ENCODE measurements at places on chromosomes 4 and X. TPM values are rescaled to one million over a fixed set of nuclear protein-coding genes. Genes with fewer than 3 reads are reported as not detected.
A peak's percentile ranks its signal among the peaks of the same experiment; 100 is the strongest.

- H3K4me1 ChIP-seq, result no peaks in the 10 kb centered on the region
- H3K4me3 ChIP-seq, result no peak overlapping the region
- H3K36me3 ChIP-seq, result no peaks in the 10 kb centered on the region
- DNase-seq, result no peak
- H3K27ac ChIP-seq, result no peak overlapping the region
- no peaks in the 10 kb centered on the region for H3K27me3 ChIP-seq
Observed at GRCh38 chr4:159779716-159780115, 676.8 kb downstream of the RAPGEF2 start.

DNA sequence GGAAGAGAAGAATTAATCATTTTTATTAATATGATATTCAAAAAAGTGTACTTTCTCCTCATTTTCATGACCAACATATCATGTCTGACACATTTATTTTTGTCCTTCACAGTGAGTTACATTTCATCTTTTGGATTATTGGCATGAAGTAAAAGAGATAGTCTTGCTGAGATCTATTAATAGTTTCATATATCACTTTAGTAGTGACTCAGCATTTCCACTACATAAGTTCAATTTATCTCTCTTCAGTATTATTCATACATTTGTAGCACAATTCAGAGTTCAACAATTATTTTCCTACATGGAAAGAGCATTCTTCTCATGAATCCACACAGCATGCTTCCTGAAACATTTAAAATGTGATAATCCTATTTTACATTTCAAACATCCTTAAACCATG is 1461.1 kb downstream of the TECRL start:
- H3K27me3 ChIP-seq, result no peaks in the 10 kb centered on the region
- no peak overlapping the region for H3K27ac ChIP-seq
- no peaks in the 10 kb centered on the region for H3K4me1 ChIP-seq
- H3K4me3 ChIP-seq, result no peak overlapping the region
- H3K36me3 ChIP-seq, result no peaks in the 10 kb centered on the region
- DNase-seq, result no peak

The NOA1 gene
- total RNA-seq, result 23.0 TPM

DNA sequence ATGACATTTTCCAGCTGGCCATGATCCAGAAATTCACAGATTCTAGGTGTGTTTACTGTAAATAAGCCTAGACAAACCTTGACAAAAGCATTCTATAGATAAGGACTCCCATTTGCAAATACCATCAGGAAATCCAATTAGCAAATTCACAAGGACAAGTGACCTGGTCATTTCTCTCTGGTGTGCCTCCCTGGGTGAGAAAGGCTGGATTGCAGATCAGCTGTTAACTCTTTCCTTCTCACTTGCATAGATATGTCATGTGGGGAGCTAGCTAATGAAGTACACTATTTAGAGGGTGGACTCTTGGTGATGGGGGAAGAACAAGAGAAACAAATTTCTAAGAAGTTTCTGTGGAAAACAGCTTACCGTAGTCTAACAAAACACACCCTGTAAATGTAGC is 58.9 kb downstream of the MOSPD2 start:
- no peaks in the 10 kb centered on the region for H3K27me3 ChIP-seq
- H3K27ac ChIP-seq, result no peak overlapping the region
- H3K4me3 ChIP-seq, result no peak overlapping the region
- no peaks in the 10 kb centered on the region for H3K36me3 ChIP-seq
- H3K4me1 ChIP-seq, result no peaks in the 10 kb centered on the region
- DNase-seq, result no peak

The SPANXN2 gene
- not detected for total RNA-seq

The NOCT gene
- 8.7 TPM for total RNA-seq

DNA sequence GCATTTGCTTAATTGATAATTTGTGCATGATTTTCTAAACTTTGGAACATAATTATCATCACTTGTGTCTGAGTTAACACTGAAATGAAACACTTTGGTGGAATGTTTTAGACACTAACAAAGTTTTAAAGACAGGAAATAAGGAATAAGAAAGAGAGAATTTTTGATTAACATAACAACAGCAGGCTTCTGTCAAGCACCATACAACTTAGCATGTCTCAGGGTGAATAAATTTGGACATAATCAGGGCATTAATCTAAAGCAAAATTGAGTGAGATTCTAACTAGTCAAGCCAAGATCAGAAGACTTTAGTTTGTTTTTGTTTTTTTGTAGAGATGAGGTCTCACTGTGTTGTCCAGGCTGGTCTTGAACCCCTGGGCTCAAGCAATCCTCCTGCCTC is 28.1 kb upstream of the DUSP21 start:
- H3K4me3 ChIP-seq, result no peak overlapping the region
- no peaks in the 10 kb centered on the region for H3K36me3 ChIP-seq
- no peak for DNase-seq
- no peak overlapping the region for H3K27ac ChIP-seq
- no peaks in the 10 kb centered on the region for H3K27me3 ChIP-seq
- H3K4me1 ChIP-seq, result no peaks in the 10 kb centered on the region

GRCh38 chr4:119209077-119209476 is 3.4 kb upstream of the USP53 start:
- no peak overlapping the region for H3K4me3 ChIP-seq
- peak overlapping the region; percentile 50 for H3K27ac ChIP-seq
- H3K27me3 ChIP-seq, result no peaks in the 10 kb centered on the region
- H3K4me1 ChIP-seq, result peaks cover 40% of the 10 kb centered on the region
- DNase-seq, result no peak
- no peaks in the 10 kb centered on the region for H3K36me3 ChIP-seq

DNA sequence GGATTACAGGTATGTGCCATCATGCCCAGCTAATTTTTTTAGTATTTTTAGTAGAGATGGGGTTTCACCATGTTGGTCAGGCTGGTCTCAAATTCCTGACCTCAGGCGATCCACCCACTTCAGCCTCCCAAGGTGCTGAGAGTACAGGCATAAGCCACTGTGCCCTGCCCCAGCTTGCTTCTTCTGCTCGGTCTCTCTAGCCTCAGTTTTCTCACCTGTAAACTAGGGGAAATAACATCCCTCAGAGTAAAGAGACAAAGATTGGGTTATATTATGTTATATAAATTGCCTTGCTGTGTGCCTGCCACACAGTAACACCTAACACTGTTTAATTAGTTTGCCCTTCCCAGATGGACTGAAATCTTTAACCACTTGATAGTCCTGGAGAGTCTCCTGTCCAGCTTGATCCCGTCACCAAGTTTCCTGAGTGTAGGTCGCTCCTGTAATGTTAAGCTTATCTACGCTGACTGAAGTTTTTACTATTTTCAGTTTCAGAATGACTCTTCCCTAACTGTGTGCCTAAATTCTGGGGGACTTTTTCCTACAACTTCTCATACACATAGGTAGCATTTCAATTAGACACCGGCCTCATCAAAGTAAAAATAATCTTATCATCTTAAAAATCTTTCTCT is 412.7 kb upstream of the TENM3 start:
- peaks cover 23% of the 10 kb centered on the region for H3K27me3 ChIP-seq
- DNase-seq, result no peak
- no peak overlapping the region for H3K4me3 ChIP-seq
- no peak overlapping the region for H3K27ac ChIP-seq
- H3K36me3 ChIP-seq, result no peaks in the 10 kb centered on the region

GRCh38 chr4:122328893-122329292 is 49.9 kb upstream of the ADAD1 start:
- no peaks in the 10 kb centered on the region for H3K4me1 ChIP-seq
- no peaks in the 10 kb centered on the region for H3K27me3 ChIP-seq
- DNase-seq, result no peak
- H3K27ac ChIP-seq, result no peak overlapping the region
- H3K36me3 ChIP-seq, result no peaks in the 10 kb centered on the region

The MSANTD1 gene
- total RNA-seq, result 0.32 TPM

GRCh38 chr4:120844528-120844921 is 78.0 kb downstream of the PRDM5 start:
- DNase-seq, result no peak
- no peaks in the 10 kb centered on the region for H3K4me1 ChIP-seq
- no peak overlapping the region for H3K27ac ChIP-seq
- no peak overlapping the region for H3K4me3 ChIP-seq
- no peaks in the 10 kb centered on the region for H3K27me3 ChIP-seq

The FANCB gene
- total RNA-seq, result 1.6 TPM

DNA sequence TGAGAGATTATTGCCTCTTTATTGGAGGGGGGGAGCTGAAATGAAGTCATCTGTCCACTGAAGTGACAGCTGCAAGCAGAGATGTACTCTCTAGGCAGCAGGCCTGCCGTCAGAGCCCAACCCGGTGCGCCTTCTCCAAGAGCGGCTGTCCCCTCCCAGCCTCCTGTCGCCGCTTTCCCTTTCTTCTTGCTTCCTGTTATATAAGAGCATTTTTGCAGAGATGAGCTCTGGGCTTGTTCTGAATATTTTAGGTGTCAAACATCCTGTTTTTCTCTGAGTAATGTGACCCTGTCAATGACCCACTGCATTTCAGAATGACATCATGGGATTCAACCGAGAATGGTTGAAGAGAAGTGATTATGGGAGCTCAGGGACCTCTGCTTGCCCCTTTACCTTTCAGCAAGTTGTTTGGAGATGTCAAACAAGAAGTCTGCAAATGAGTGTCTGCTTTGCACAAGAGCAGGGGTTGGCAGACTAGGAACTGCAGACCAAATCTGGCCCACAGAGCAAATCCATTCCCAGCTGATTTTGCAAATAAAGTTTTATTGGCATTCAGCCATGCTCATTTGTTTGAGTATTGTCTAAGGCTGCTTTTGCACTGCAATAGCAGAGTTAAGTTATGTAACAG is 79.9 kb downstream of the SLC9A6 start:
- no peak overlapping the region for H3K4me3 ChIP-seq
- H3K27ac ChIP-seq, result peak overlapping the region; percentile 74
- H3K4me1 ChIP-seq, result peaks cover 5% of the 10 kb centered on the region
- H3K36me3 ChIP-seq, result no peaks in the 10 kb centered on the region

DNA sequence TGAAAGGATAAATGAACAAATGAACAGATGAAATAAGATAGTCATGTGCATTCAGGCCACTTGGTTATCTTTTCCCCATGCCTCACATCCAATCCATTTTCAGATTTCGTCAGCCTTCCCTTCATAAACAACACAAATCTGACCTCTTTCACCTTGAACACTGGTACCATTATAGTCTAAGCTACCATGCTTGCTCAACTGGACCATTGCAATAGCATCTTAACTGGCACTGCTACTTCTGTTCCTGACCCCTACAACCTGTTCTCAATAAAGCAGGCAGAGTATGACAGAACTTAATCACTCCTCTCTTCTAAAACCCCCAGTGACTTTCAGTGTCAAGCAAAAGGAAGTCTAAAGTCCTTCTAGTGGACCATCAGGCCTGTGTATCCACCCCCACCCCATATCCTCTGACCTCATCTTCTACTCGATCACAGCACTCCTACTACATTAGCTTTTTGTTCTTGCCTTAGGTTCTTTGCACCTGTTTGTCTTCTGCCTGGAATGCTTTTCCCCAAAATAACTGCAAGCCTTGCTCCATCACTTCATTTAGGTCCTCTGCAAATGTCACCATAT is 40.7 kb downstream of the LARP7 start:
- H3K27ac ChIP-seq, result no peak overlapping the region
- DNase-seq, result no peak
- no peaks in the 10 kb centered on the region for H3K36me3 ChIP-seq
- no peaks in the 10 kb centered on the region for H3K27me3 ChIP-seq
- H3K4me1 ChIP-seq, result no peaks in the 10 kb centered on the region

The EPHA5 gene
- total RNA-seq, result not detected

The PAGE4 gene
- not detected for total RNA-seq

DNA sequence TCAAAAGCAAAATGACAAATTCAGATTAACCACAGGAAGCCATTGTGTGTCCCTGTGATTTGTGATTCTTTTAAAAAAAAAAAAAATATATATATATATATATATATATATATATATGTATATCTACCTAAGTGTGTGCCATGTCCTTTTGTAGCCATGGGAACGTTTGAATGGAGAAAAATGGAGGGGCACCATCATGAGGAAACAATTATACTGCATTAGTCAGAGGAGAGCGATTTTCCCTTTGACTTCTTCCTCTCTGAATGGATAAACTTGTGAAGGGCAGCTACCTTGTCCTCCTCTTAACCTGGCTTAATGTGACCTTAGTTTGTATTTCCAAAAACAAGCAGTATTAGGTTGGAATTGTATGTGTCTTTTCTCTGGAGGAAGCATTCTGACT is 23.3 kb upstream of the CBLL2 start:
- no peaks in the 10 kb centered on the region for H3K27me3 ChIP-seq
- no peak overlapping the region for H3K27ac ChIP-seq
- no peaks in the 10 kb centered on the region for H3K36me3 ChIP-seq
- DNase-seq, result no peak

DNA sequence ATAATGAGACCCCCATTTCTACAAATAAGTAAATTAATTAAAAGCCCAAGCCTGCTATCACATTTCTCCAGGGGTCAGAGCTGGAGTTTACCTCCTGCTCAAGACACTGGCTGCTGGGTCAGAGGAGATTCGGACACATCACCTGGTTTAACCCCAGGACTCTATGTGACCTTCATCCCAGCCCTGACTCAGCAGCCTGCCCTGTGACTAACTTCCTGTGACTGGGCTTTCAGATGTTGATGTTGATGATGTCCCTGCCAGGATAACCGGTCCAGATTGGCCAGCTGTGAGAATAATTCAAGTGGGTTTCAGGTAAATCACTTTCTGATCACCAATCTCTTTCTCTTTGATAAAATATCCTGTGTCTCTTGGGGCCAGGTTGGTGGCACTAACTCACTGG is 102.4 kb upstream of the MAML3 start:
- no peak overlapping the region for H3K4me3 ChIP-seq
- peak; percentile 37 for DNase-seq
- H3K27me3 ChIP-seq, result no peaks in the 10 kb centered on the region
- no peak overlapping the region for H3K27ac ChIP-seq
- H3K4me1 ChIP-seq, result peaks cover 19% of the 10 kb centered on the region

The BST1 gene
- 18.4 TPM for total RNA-seq

The GPR143 gene
- total RNA-seq, result 0.31 TPM

- no peak for DNase-seq
- H3K27me3 ChIP-seq, result no peaks in the 10 kb centered on the region
Observed at GRCh38 chr4:173990126-173990868, 293.2 kb downstream of the FBXO8 start.

The OTC gene
- total RNA-seq, result not detected

DNA sequence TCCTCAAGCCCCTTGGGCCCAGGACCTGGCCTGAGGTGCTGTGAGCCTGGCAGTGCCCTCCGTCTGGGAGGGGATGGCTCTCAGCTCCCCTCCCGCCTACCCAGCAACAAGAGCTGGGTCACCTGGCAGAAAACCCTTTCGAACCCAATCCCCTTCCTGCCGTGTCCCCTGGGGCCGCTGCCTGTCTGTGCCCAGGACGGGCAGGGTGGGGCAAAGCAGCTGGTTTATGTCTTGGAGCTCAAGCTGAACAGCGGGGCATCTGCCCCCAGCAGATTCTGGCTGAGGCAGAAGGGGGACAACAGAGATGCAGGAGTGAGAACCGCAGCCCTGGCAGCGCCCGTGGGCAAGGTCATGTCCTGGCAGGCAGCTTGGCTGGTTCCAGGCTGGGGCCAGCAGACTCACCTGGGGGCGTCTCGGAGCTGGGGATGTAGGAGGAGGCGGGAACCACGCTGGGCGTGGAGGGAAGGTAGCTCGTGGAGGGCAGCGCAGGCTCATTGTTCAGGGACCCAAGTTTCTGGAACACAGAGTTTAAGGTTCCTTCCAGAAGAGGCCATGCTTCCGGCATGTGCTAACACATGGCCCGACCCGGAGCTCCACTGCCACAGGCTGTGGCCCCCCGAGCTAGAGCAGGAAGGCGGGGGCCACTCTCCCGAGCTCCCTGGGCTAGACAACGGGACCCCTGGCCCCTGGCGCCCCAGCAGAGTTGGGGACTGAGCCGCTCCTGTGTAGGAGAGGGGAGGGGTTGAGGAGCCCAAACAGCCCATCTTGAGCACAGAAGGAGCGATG is 24.2 kb downstream of the NELFA start:
- H3K36me3 ChIP-seq, result peaks cover 3% of the 10 kb centered on the region
- no peak overlapping the region for H3K27ac ChIP-seq
- H3K4me3 ChIP-seq, result no peak overlapping the region

The TASL gene
- total RNA-seq, result not detected

Measured in heart left ventricle (tissue), 16 donors.